ENCODE measurements at places on chromosomes 11 and 22.

- ATAC-seq, result no peak
Observed at GRCh38 chr11:121566279-121567168, 113.8 kb upstream of the SORL1-AS1 start.

DNA sequence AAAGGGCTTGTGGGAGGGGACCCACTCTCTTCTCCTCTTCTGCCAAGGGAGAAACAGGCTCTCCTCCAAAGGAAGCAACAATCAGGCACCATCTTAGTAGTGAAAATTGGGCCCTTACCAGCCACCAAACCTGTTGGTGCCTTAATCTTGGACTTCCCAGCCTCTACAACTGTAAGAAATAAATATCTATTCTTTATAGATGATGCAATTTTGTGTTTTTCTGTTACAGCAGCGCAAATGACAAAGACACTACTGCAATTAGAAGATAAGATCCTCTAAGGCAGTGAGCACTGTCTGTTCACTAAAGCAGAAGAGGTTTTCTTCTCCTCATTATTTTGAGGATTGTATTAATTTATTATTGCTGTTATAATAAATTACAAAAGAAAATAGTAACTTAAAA, 691.4 kb upstream of the CCDC179 start:
- no peak for ATAC-seq

DNA sequence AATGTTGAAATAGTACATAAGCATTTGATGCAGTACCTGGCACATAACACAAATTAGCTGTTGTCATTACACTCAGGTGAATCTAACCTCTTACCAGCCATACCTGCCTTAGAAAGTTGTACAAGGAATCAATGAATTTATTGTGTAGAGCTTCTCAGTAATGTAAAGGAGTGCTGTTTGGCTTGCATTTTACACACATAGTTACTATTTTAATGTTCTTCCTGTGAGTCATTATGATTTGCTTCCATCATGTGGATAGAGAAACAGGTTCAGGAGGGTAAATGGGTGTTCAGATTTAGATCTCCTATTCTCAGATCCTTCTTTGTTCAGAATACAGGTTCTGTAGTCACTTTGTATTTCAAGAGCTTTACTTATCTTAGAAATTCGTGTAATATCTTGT, 27.6 kb upstream of the RCE1 start:
- ATAC-seq, result peak; percentile 58

GRCh38 chr22:26635117-26635516, 13.4 kb downstream of the CRYBA4 start:
- no peak for ATAC-seq

- ATAC-seq, result no peak
Observed at GRCh38 chr11:29251738-29252137, 765.1 kb downstream of the KCNA4 start.

DNA sequence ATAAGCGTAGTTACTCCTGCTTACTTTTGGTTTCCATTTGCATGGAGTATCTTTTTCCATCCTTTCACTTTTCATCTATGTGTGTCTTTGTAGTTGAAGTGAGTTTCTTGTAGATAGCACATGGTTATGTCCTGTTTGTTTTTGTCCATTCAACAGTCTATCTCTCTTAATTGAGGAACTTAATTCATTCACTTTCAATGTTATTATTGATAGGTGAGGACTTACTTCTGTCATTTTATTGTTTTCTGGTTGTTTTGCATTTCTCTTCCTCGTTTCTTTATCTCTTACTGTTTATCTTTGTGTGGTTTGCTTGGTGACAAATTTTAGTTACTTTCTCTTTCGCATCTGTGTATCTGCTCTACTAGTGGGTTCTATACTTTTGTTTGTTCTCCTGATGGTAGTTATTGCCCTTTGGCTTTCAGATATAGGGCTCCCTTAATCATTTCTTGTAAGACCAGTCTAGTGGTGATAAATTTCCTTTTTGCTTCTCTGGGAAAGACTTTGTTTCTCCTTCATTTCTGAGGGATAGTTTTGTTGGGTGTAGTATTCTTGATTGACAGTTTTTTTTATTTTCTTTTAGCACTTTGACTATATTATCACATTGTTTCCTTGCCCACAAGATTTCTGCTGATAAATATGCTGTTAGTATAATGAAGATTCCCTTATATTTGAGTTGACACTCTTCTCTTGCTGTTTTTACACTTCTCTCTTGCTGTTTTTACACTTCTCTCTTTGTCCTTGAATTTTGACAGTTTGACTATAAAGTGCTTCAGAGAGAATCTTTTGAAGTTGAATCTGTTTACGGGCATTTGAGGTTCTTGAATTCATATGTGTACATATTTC, 9.0 kb upstream of the RAG1 start:
- ATAC-seq, result no peak

DNA sequence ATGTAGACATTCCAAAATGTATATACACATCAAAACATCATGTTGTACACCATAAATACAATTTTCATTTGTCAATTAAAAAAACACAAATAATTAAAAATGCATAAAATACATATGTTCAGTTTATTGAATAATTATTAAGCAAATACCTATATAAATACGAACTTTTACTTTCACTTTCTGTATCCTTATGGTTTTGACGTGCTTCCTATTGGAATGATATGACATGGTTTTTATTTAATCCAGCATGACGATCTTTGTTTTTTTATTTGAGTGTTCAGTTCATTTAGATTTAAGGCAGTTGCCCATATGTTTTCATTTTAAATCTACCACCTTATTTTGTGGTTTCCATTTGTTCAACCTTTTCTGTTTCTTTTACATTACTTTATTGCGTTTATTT, 198.3 kb upstream of the PLET1 start:
- no peak for ATAC-seq

DNA sequence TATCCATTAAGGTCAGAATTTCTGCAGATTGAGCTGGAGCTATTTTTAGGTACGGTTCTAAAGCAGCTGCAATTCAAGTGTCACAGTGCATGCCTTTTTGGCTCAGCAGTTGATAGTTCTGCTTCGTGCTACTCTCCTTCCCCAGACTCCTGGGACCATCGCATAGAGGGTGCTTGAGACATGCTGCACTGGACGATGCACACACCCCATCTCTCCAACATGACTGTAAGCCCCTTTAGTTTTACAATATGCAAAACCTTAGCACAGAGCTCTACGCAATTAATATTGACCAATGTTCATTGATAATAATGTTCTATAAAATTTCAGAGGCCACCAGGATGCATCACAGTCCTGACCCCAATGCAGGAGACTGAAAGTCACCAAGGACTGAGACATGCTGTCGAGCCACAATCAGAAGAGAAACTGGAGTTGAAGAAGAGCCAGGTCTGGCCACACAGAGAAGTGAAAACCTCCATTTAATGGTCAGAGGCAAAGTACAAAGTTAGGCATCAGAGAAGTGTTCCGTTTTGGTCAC, 120.9 kb upstream of the ZC3H12C start:
- ATAC-seq, result no peak

GRCh38 chr11:63099555-63099954, 44.5 kb downstream of the SLC22A24 start:
- no peak for ATAC-seq

DNA sequence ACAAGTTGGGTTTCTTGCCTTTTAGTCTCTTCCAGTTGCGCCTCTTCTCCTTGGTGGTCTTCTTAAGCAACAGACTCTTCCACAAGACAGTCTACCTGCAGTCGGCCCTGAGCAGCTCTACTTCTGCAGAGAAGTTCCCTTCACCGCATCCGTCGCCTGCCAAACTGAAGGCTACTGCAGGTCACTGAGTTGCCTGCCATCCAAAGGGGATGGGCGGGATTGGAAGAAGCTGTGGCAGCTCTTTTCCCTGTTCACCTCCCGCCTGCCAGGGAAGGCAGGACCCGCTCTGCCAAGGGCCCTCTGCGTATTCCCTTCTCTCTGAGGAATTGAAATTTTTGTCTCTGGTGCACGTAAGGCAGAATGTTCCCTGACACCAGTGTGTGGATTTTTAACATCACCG, 9.2 kb upstream of the STT3A start:
- no peak for ATAC-seq

DNA sequence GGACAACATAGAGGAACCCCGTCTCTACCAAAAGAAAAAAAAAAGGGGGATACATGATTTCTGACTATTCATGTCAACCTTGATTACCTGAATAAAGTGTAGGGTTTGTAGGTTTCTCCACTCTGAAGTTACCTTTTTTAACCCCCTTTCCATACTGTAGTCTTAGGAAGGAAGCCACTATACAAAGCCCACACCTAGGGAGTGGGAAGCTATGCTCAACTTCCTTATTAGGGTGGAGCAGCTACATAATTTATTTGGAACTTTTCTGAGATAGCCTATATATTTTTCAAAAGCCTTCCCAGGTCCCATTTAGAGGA, 582 bp upstream of the ATP6V1E1 start:
- ATAC-seq, result peak; percentile 2

DNA sequence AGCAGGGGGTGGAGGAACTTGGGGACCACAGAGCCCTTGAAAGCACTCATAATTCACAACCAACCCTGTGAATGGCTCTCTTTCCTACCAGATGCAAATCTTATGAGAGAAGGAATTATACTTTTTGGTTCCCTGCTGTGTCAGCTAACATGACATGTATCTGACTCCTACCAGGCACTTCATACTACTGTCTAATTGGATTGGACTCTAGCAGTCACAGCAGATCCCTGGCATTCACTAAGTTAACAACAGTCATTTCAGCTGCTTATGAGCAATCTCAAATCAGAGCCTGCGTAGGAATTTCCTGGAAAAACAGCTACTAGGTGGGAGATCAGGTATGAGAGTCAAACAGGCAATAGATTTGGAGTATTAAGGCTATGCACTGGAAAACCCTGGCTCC, 11.1 kb upstream of the ENDOD1 start:
- ATAC-seq, result no peak

GRCh38 chr11:92226331-92227229, 2.0 kb downstream of the FAT3 start:
- peak; percentile 44 for ATAC-seq

DNA sequence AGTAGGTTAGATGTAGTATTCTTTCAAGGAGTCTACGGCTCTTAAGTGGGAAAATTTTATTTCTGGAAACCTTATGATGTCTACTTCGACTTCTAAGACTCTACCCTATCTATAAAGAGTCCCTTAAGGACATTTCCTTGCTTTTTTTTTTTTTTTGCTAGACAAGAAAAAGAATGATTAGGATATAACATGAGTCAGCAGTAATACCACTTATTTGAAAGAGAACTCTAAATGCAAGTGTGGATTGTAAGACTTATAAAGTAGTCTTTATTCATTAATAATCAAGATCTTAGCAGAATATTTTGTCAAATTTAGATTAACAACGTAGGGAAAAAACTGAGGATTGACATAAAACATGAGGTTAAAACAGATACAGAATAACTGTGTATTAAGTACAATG, 71.0 kb downstream of the DKK3 start:
- no peak for ATAC-seq

DNA sequence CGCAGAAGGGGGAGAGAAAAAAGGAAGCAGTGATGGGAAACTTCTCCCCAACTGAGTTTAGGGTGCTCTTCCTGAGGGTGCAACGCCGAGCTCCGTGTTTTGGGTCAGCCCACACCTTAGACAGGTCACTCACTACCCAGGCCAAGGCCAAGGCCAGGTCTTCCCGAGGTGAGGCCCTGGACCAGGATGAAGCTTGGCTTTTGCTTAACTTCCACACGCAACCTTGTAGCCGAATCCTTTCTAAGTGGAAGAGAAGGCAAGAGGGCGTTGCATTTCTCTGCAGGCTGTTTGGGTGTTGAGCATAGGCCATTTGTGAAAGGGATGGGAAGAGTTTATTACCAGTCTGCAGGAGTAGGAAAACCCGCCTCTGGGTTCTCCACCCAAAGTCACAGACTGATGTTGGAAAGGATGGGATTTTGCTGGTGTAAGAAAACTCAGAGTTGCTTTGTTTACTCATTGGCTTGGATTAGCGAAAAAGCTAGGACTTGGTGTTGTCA, 1.5 kb downstream of the KREMEN1 start:
- ATAC-seq, result no peak

- no peak for ATAC-seq
Observed at GRCh38 chr11:35990816-35991215, 47.0 kb downstream of the LDLRAD3 start.

GRCh38 chr11:125357551-125357950, 138.5 kb downstream of the FEZ1 start:
- no peak for ATAC-seq

DNA sequence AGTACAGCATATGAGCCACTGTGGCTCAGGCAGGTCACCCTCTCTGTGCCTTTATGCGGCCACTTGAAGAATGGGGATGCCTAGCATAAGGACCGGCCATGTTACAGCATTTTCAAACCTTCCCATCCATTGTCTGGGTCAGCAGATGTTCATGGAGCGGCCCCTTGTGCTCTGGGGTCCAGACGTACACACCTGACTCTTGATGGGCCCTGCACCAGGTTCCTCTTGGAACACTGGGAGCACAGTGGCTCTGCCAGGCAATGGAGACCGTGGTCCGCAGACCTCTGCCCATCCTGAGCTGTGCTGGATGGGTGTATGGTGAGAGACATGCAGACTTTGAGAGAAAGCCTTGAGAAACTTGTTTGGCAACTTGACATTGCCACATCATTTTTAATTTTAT, 9.8 kb downstream of the PRDM11 start:
- no peak for ATAC-seq

GRCh38 chr11:114812733-114813132, 134.4 kb downstream of the NXPE2 start:
- ATAC-seq, result no peak

DNA sequence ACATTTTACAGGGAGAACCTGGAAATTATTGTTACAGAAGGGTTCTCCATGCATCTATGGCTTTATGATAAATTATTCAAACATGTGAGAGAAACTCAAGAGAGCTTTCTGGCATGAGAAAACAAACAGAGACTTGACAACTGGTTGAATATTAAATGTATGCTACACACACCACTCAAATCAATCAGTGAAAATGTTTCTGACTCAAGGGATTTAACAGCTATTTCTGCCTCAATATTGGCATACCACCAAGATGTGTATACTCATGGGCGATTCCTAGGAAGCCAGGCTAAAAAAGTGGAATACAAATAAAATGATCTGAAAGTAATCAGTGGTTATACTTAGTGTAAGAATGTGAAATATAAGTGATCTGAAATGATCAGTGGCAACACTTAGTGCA, 15.8 kb upstream of the OR51T1 start:
- no peak for ATAC-seq

- ATAC-seq, result no peak
Observed at GRCh38 chr11:24478718-24479117, 18.1 kb upstream of the LUZP2 start.

DNA sequence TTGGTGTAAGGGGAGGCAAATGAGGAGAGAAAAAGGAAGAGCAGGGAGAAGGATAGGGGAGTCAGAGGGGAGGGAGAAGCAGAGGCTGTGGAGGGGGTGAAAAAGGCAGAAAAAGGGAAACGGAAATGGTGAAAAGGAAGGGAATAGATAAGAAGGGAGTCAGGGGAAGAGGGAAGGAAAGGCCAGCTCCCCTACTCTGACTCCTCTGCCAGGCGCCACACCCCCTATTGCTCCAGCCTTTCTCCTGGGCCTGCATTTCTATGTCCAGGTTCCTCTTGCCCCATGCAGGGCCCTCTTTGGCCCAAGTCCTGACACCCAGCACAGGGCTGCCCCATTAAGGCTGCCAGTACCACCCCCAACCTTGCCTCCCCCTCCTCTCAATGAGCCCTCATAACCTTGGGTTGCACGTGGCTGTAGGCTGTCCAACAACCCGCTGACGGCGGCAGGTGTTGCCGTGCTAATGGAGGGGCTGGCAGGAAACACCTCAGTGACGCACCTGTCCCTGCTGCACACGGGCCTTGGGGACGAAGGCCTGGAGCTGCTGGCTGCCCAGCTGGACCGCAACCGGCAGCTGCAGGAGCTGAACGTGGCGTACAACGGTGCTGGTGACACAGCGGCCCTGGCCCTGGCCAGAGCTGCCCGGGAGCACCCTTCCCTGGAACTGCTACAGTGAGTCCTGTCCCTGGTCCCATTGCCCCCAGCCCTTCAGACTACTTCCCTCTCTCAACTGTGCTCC, 3.4 kb upstream of the NHERF4 start:
- no peak for ATAC-seq

- ATAC-seq, result no peak
Observed at GRCh38 chr11:71304491-71304890, 52.1 kb upstream of the SHANK2 start.

Measured in SK-N-SH treated with all-trans-retinoic acid at 6 μM for 48 hours (cell line).